Stimulated activated CD8-positive, alpha-beta memory T cell treated with anti-CD3 and anti-CD28 coated beads, Interleukin-7, amount 100 ng/mL, for 1 hour (primary cell): ENCODE measurements at places on chromosomes 7 and 10.

- DNase-seq: no peak
These were observed 59.6 kb upstream of the FAM180A start for GRCh38 chr7:135808206-135808605.

DNA sequence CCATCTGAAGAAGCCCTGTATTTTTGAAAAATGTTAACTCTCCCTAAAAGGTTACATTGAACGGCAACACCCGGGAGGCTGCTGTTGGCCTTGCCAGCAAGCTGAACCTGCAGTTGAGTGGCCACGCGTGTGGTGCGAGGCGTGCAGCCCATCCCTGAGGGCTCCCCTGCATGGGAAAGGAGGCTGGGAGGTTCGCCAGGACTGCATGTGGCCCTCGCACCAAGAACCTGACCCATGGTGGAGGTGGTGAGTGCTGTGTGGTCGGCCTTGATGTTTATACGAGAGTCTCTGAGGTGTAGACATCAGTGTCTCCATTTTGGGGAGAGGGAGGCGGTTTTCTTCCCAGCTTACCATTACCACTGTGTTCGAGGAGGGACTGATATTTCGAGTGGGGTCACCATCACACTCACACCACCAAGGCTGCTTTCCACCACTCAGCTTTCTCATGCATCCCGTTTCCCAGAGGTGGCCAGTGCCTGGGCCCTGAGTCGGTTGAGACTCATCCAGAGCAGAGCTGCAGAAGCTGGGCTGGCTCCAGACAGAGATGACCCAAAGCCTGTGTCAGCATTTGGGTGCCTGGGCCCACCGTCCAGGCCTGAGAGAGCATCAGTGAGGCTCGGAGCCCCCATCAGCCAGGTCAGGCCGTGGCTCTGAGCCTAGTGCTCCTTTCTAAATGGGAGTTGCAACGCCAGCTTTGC is 222.6 kb downstream of the EBF3 start:
- no peak for DNase-seq

GRCh38 chr7:113207441-113207840 is 89.1 kb upstream of the SMIM30 start:
- DNase-seq: no peak

- DNase-seq: no peak
These were observed 145.0 kb upstream of the CALCR start for GRCh38 chr7:93719546-93719945.

DNA sequence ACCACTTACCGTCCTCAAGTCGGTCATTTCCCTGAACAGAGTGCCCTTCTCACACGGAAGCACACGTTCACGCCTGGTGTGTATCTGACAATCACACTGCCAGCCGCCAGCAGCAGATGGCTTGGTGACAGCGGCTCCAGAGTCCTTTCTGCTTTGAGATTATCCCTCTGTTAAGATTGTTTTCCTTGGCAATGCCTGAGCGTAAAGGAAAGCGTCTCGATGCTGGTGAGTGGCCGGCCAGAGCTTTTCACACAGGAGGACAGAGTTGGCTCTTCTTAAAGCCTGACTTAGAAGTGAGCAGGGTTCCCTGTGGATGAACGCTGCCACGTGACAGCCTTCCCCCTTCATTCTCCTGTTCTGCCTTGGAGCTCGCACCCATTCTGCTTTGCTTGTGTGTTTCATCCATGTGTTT is 22.1 kb upstream of the PRKAR1B start:
- DNase-seq: no peak

GRCh38 chr7:111407258-111407657 is 155.0 kb downstream of the IMMP2L start:
- DNase-seq: no peak

- no peak for DNase-seq
These were observed 451 bp downstream of the SRRT start for GRCh38 chr7:100875356-100875751.

GRCh38 chr7:101558742-101559325 is 70.3 kb downstream of the MYL10 start:
- DNase-seq: no peak

- DNase-seq: no peak
These were observed 63.2 kb downstream of the VCL start for GRCh38 chr10:74061104-74061503.

- DNase-seq: no peak
These were observed 355.8 kb downstream of the RPS24 start for GRCh38 chr10:78389419-78389818.

GRCh38 chr7:945147-945555 is 9.3 kb downstream of the ADAP1 start:
- DNase-seq: no peak

DNA sequence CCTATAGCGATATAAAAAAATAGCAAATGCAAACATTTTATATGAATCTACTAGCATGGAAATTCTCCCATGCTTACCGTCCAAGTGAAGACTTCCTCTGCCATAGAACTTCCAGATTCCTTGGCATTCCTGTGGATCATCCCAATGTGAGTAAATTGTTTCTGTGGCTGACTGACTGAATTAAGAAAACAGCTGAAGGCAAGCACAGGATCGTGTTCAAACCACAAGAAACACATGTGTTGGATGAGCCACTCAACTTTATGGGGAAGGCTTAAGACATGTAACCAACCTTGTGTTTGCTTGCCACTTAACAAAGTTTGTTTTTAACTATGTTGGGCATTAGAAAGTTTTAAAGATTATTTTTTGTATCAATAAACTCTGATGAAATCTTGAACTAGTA is 2.6 kb upstream of the MYPN start:
- no peak for DNase-seq

GRCh38 chr7:145269418-145270161 is 433.7 kb upstream of the TPK1 start:
- no peak for DNase-seq

GRCh38 chr10:89440226-89441009 is 26.1 kb downstream of the IFIT5 start:
- DNase-seq: no peak

- no peak for DNase-seq
These were observed 435.6 kb upstream of the FOXK1 start for GRCh38 chr7:4246536-4246935.

DNA sequence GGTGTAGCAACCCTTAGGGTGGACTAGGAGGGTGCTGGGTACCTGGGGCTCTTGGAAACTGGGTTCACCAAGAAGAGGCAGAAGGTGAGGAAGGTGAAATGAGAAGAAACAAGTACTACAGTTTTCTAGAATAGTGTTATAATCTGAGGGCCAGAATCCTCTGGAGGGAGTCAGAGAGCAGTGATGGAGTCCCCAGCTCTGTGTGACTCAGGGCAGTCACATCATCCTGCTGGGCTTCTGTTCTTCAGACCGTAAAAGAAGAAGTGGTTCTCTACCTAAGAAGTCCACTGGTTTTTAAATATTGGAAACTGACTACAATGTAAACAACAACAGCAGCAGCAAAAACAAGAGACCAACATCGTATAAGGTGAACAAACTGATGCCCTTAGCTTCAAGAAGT is 197.3 kb downstream of the PRPF18 start:
- no peak for DNase-seq

DNA sequence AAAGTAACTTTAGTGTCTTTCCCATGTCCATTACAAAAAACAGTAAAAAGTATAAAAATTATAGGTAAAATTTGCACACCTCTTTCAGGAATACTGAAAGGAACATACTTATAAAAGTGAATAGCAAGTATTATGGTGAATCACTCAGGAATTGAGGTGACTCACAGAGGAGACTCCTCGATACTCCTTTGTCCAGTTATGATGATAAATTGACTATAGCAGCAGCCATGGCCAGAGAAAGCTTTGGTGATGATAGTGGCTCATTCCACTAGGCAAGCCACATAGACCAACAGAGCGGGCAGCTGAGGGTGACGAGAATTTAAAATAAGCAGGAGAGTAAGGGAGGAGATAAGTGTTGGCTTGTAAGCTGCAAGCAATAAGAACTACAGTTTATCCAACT is 1231.1 kb upstream of the CELF2 start:
- no peak for DNase-seq

GRCh38 chr7:9945857-9946256 is 1027.8 kb upstream of the PHF14 start:
- DNase-seq: no peak

DNA sequence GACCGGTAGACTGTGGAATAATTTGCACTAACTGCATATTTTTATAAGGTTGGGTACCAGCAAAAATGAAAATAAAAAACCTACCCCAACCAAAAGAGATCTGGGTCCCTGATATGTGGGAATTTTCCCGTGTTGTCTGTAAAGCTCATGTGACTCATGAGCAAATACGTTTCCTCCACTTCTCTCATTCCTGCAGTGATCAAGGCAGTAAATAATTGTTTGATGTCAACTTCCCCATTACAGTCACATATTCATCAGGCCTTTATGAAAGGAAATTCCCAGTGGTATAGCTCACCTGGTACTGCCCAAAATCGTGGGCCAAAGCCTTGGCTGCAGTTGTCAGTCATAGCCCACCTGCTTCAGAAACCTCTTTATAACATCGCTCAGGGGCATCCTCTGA is 166.0 kb upstream of the ANK3 start:
- no peak for DNase-seq

- peak; percentile 25 for DNase-seq
These were observed 100.3 kb upstream of the SVIL start for GRCh38 chr10:29734962-29735627.

GRCh38 chr7:74344132-74344496 is 54.9 kb downstream of the CLIP2 start:
- DNase-seq: no peak

DNA sequence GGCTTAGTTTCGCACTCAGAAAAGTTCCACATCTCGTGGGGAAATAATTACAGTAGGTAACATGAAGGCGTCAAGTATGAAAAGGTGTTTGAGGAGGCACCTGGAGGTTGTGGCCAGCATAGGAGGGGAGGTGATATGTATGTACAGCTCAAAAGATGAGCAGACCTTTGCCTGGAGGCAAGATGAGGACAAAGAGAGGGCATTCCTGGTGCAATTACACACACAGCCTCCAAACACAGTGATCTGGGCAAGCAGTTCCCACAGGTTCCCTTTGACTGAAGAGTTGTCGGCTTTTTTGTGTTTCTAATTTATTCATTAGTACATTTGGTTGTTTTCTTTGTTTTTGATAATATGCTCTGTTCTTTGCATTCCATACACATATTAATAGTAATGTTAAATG is 46.9 kb downstream of the CDK14 start:
- no peak for DNase-seq

GRCh38 chr10:44180321-44181168 is 204.4 kb downstream of the CXCL12 start:
- no peak for DNase-seq

GRCh38 chr7:27181795-27182275 is 3.2 kb downstream of the HOXA11 start:
- DNase-seq: no peak

DNA sequence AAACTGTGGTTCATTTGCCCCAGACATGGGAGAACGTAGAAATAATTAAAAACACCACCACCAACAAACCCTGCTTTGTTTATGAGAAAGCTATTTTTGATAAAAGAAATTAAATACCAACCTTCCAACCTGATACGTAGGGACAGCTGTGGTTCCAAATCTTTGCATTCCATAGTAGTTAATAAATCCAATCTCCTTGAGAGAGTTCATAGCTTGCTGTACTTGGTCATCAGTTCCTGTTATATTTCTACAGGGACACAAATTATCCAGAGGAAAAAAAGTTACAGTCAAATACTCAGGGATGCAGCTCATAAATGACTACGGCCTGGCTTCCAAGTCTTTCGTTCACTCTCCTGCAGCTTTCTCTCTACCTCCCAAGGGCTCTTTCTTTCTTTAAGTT is 41.1 kb downstream of the PUS7 start:
- DNase-seq: no peak

DNA sequence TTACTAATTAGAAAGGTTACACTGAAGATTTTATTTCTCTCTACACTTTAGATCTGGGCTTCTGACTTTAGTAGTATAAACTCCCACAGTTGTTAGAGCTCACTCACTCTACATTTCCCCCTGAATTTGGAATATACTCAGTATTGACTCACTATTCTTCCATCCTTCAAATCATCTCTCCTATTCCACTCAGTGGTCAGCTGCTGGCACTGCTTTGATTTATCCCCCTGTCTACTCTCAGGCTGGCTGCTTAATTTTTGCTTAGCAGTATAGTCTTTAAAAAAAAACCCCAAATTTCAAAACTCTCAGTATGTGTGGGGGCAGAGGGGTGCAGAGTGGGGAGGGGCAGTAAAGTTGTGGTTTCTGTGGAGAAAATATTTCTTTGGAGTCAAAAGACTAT is 68.9 kb downstream of the CDK6 start:
- no peak for DNase-seq

DNA sequence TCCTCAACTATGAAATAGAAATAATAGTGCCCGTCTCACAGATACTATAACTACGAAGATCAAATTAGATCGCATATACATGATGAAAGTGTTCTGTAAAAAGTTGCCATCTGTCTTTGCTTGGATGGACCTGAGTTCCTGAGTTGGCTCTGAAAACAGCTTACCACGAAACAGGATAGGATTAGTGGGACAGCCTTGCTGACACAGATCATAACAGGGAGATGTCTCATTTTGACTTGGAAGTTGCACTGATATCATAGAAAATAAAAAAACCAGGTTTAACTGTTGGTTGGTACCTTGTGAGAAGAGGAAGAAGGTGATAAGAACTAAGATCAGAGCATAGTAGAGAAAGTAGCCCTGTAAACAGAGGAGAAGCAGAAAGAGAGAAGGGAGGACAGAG is 79.3 kb upstream of the AGBL3 start:
- no peak for DNase-seq

- no peak for DNase-seq
These were observed 80.7 kb downstream of the ZRANB1 start for GRCh38 chr10:125022671-125023070.

DNA sequence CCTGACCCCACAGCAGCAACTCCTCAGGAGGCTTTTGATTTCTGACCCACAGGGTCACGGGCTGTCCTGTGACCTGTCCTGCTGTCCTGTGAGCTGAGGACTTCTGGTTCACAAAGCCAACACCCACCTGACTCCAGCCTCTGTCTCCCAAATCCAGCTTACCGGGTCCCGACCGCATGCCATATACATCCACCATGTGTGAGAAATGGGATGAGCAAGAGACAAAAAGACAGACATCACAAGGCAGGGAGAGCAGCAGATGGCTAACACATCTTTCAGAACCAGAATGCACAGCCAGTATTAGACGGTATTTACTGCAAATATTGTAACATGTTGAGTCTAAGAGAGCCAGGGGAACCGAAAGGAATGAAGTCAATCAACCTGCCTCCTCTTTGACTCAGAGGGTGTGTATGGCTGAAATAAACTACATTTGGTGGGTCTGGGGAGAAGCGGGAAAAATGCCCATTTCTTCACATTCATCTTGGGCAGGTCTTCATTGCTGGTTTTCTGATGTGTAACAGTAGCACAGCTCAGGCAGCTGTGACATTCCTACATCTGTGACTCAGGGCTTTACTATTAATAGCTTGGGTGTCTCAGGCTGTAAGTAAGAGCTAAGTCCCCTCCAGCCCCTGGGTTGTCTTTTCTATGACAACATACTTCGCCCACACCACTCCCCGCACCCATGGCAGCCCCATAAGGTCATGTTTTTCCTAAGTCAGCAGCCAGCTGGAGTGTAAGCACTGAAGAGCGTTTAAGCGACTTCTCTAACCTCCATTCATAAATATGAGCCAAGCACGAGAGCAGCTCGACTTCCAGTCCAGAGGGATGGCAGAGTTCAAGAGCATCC is 25.0 kb downstream of the ABLIM1 start:
- DNase-seq: no peak

GRCh38 chr7:75879771-75880184 is 944 bp downstream of the RHBDD2 start:
- DNase-seq: no peak
